ENCODE measurements at places on chromosomes 7 and 10. TPM values are rescaled to one million over a fixed set of nuclear protein-coding genes. Genes with fewer than 3 reads are reported as not detected.

- DNase-seq, result no peak
Measured at GRCh38 chr7:130918129-130919052, 184.4 kb upstream of the KLF14 start.

GRCh38 chr7:7519528-7519927, 16.1 kb downstream of the COL28A1 start:
- no peak for DNase-seq

- DNase-seq, result no peak
Measured at GRCh38 chr7:102044641-102044983, 227.2 kb downstream of the CUX1 start.

- no peak for DNase-seq
Measured at GRCh38 chr10:43923328-43923727, 274.6 kb upstream of the ZNF32 start.

DNA sequence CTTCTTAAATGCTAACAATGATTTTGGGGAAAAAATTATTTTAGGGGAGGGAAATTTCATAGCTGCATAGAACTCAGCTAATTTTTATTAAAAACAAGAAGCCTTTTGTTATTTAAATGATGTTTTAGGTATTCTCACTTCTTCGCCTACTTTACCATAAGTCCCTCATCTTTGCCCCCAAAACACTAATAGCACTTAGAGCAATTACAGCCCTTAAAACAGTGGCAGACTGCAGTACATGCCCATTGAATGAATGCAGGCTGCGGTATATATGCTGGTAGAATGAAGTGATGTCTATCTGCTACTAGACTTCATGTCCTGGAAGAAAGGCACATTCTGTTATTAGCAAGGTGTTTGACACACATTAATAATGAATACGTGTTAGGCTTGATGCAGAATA, 2.9 kb upstream of the SPAG6 start:
- DNase-seq, result no peak

- peak; percentile 84 for DNase-seq
Measured at GRCh38 chr10:29658984-29659965, 24.5 kb upstream of the SVIL start.

CAMK1D gene
- 8.1 TPM for total RNA-seq

KCNIP2 gene
- total RNA-seq, result 2.4 TPM
